ENCODE measurements at places on chromosomes 2 and 18.

DNA sequence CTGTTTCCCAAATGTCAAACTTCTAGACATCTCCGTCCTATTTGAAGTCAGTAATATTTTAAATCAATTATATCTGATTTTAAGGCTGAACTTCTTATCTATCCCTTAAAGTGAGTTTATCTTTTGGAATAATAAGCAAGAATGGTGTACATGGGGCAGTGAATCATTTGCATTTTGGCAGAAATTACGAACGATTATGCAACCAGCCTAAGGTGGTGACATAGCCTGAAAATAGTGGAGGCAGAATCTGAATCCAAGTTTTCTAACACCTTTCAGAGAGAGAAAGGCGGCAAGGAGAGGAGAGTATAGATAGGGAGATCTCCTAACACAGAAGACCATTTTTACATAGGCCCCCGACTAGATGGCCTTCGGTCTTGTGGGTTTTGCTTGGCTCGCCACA, 10.7 kb downstream of the ZBTB14 start:
- no peak for DNase-seq

GRCh38 chr18:43875511-43875910, 598.2 kb upstream of the SYT4 start:
- no peak for DNase-seq

GRCh38 chr2:212484563-212485080, 54.0 kb downstream of the ERBB4 start:
- no peak for DNase-seq

DNA sequence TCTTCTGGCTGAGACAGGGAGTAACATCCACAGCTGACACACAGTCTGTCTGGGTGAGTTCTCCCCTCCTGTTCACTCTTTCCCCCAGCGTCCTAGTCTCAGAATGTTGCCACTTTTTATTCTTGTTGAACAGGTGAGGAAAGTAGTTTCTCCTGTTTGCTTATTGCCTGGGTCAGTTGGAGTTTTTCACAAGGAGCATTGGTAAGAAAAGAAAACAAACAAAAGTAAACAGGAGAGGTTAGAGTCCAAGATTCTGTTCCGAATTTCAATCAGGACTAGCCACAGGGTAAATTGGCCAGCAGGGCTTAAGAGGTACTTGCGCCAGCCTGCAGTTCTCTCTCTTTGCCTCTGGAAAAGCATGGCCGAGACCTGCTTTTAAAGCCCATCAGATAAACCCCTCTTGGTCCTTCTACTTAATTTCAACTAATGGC, 255.0 kb upstream of the EPAS1 start:
- DNase-seq, result no peak

DNA sequence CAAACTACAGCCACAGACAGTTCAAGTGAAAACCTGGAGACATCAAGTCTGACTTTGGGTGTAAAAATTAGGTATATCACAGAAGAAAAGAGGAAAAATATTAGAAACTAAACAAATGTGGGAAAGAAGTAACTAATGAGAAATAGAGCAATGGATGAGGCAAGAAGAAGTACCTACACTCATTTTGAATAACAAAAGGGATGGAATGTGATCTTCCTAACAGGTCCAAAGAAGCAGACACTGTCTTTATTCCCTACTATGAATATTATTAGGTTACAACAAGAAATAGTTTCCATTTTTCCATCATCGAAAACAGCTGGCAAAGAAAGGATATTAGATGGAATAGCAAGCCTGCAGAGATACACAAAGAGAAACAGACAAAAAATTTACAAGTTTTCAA, 486.3 kb upstream of the FSHR start:
- DNase-seq, result no peak

DNA sequence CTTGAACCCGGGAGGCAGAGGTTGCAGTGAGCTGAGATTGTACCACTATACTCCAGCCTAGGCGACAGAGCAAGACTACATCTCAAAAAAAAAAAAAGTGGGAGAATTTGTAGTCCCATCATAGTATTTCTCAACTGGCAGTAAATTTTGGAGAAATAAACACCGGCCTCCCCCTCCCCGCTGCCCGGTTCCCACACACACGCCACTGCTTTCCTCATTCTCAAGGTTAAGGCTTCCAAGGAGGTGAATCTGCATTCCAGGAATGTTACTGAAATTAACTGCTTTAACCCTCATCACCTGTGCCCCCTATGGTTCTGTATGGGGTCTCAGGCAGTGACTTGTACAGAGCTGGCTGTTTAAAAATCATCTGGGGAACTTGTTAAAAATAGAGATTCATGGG, 49.9 kb downstream of the MRPL35 start:
- DNase-seq, result no peak

DNA sequence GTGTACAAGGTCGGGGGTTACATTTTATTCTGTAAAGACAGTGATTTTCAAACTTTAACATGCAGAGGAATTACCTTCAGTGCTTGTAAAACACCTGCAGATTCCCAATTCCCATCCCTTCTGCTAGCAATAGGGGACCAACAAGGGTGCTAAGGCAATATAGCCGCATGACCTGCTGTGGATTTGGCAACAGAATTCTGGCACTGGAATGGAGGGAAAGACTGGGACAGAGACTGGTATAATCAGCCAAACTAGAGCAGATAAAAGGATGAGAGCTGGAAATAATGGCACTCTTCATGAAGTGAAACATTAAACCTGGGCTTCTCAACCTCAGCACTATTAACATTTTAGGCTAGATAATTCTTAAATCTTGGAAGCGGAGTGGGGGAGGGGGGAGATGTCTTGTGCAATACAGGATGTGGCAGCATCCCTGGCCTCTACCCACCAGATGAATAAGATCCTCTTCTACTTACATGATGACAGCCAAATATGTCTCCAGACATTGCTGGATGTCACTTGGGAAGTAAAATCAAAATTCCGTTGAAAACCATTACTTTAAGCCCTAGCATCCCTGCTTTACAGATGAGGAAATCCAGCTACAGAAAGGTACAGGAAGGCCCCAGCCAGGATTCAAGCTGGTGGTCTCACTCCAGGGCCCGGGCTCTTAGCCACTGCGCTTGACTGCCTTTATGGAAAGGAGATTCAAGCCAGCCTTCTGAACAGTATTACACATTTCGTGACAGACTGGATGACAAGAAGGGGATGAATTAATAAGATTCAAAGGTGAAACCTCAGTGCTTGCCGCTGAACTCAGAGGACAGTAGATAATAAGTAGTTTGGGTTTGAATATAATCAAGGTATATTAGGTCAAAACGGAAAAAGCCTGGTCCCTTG, 1.7 kb downstream of the EVA1A start:
- no peak for DNase-seq

DNA sequence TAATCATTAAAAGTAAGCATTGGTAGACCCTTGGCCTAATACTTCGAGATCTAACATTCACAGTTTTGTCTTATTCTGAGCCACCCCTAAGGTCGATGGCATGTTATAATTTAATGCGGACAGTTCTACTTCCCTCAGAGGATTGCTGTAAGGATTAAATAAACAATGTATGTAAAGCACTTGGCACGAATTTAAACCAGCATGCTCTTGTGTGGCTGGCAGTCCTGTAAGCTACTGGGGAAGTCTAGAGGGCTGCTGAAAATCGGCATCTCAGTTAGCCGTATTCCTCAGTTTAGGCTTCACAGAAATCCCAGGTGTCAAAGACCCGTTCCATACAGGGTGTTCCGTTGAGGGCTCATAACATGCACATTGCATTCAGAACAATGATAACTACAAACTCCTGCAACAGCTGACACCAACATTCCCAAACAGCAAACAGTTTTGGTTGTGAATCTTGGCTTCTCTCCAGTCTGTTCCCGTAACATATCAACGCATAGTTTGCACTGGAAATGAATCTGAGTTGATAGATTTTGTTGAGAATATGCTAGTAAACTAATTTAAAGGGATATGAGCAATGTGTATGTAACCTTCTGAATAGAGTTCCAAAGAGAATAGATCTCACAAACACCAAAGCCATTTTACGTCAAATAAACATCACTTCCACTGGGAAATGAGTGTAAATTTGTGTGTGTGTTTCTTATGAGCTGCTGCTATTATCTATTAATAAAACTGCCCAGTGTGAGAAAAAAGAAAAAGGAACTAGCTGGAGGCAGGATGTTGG, 52.2 kb upstream of the ACKR3 start:
- DNase-seq, result no peak

DNA sequence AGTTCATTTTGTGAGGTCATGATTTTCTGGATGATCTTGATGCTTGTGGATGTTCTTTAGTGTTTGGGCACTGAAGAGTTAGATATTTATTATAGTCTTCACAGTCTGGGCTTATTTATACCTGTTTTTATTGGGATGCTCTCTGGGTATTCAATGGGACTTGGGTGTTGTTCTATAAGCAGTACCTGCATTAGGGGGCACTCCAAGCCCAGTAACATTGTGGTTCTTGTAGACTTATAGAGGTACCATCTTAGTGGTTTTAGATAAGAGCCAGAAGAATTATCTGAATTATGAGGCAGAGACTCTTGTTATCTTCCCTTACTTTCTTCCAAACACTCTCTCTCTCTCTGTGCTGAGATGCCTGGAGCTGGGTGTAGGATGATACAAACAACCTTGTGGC, 470.0 kb downstream of the PIK3C3 start:
- DNase-seq, result no peak

GRCh38 chr18:23270986-23271680, 135.8 kb downstream of the CABLES1 start:
- DNase-seq, result no peak

GRCh38 chr2:45845566-45845965, 194.1 kb downstream of the PRKCE start:
- no peak for DNase-seq

- no peak for DNase-seq
Observed at GRCh38 chr2:84800194-84800805, 80.6 kb downstream of the TRABD2A start.

DNA sequence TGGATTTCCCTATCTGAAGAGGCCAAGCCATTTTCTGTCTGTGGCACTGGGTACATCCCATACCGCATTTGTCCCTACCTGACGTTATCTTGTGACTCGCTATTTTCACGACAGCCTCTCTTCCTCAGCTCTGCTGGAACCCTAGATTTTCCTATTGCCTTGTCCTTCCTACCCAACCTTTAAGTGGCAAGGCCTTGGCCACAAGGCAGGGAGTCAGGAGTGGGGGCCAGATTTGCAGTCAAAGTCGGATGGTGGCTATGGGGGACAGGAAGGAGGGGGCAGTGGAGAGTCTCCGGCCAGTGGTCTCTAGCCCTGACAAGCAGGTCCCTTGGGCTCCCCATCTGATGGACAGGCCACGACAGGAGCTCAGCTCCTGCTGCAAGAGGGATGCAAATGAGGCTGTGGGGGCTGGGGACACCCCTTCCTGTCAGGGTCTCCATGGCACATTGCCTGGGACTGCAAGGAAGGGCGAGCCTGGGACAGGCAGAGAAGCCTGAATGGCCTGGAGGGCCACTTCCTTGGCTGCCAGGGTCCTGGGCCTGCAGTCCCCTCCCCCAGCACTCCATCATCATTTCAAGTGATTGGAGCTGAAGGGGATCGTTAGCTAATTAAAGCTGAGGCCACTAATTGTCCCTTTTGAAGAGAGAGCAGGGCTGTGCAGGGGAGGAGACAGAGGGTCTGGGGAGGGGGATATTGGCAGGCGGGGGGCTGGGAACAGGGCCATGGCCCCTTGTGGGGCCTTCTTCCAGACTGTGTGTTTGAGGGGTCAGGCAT, 6.3 kb upstream of the ECEL1 start:
- DNase-seq, result no peak

DNA sequence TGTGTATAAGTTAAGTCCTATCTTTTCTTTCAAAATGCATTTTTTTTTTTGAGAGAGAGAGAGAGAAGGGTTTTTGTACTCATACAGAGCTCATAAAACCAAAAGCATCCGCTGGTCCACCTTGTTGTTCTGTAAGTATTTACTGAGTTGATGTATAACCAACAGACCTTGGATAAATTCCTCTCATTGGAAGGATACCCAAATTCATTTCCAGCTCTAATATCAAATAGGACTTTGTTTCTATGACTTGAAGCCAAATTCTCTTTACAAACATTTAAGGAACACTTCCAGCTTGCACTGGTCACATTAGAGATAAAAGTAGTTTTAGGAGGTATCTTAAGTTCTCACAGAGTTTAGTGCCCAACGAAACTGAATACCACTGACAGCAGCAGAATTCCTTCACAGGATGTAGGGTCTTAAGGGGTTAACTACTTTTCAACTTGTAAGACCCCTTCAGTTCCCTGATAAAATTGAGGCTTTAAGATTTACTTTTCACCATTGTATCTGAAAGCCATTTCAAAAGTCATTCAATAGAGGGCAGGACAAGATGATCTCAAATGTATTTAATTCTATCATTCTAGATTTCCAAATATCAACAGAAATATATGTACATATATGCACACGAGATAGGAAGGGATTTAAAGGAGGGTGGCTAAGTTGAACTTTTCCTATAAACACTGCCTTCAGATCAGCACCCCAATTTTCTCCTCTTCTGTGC, 1398.5 kb upstream of the CELF4 start:
- DNase-seq, result no peak

DNA sequence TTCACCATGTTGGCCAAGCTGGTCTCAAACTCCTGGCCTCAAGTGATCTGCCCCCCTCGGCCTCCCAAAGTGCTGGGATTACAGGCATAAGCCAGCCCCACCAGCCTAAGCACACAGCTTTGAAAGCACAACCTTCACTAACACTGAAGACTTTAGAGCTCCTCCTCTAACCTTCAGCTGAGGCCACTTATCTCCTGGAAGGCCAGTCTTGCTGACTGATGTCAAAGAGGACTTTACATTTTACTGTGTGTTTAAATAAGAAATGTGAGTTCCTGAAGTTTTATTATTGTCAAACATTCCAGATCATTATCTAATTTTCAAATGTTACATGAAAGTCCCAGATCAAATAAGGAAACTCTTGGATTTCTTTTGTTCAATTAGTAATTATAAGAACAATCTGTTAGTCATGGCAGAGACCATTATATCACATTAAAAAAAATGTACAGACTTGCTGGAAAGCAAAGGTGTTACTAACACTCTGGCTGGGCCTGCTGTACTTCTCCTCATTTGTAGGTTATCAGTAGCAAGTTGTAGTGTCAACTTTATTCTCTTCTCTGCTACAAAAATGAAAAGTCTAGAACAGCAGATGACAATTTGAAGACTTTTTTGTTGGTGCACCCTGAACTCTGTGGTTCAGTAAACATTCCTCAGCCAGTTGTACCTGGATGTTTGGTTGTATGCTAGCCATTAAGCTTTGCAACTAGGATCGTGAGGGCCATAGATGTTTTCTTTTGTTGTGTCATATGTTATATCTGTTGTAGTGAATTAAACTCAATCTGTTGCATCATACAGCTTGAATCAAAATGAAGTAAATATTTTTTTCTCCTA, 80.0 kb downstream of the AOX1 start:
- DNase-seq, result no peak

- DNase-seq, result no peak
Observed at GRCh38 chr2:158403237-158403636, 53.3 kb downstream of the CCDC148 start.

DNA sequence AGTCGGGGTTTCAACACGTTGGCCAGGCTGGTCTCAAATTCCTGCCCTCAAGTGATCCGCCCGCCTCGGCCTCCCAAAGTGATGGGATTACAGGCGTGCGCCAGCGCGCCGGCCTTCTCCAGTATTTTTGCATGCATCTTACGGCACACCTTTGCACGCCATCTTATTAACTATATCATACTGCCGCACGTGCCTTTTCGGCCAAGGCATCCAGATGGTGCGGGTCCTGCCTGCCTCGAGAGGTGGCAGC, 765 bp upstream of the ING5 start:
- DNase-seq, result no peak

GRCh38 chr2:134272806-134273205, 18.9 kb downstream of the MGAT5 start:
- DNase-seq, result no peak
